ENCODE measurements at places on chromosomes 6 and 20.

DNA sequence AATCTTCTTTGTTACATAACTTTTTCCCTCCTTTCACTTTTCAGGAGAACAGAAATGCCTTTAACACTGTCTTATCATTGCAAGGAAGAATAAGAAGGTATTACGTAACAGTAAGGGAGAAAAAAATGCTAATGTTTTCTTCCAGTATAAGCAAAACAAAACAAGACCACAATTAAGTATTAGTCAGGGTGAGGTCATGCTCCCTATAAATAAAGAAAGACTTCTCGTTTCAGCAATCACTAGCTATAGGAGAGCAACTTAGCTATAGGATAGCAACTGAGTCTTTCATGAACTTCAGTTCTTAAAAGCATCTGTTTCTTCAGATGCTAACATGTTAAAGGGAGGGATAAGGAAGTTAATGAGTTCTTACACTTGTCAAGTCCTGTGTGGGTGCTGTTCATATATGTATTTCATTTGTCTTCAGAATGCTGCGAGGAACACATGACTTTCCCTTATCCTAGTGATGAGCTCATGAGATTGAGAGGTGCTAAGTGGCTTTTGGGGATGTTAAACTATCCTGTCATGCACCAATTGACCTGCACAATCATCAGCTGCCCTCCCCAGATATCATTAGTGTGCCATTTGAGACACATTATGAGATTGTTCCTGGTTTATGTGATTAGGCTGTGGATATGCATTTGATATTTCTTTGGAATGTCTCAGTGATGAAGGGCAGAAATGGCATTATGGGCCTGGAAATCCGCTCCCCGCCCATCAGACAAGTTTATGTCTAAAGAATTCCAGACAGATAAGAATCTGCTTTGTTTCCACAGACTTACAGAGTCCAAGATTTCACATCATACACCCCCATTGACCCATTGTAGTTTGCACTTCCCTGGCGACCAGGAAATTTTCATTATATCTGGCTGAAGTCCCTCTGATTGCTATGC, 37.5 kb downstream of the LAMA4 start:
- no peak for DNase-seq

GRCh38 chr6:134449781-134450180, 131.9 kb upstream of the SGK1 start:
- DNase-seq, result no peak

DNA sequence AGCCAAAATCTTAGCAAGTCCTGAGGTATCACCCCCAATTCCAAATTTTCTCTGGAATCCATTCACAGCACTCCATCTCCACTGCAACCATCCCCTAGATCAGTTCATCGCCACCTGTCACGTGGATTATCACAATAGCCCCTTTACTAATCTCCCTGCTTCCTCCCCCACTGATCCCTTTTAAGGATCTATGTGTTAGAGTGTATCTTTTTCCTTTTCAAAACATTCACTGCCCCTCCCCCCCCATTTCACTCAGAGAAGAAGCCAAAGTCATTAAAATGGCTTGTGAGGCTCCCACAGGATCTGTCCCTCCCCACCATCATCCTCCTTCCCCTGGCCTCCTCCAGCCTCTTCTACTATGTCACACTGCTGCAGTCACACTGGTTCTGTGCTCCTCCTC, 18.4 kb upstream of the SPAG4 start:
- DNase-seq, result no peak

DNA sequence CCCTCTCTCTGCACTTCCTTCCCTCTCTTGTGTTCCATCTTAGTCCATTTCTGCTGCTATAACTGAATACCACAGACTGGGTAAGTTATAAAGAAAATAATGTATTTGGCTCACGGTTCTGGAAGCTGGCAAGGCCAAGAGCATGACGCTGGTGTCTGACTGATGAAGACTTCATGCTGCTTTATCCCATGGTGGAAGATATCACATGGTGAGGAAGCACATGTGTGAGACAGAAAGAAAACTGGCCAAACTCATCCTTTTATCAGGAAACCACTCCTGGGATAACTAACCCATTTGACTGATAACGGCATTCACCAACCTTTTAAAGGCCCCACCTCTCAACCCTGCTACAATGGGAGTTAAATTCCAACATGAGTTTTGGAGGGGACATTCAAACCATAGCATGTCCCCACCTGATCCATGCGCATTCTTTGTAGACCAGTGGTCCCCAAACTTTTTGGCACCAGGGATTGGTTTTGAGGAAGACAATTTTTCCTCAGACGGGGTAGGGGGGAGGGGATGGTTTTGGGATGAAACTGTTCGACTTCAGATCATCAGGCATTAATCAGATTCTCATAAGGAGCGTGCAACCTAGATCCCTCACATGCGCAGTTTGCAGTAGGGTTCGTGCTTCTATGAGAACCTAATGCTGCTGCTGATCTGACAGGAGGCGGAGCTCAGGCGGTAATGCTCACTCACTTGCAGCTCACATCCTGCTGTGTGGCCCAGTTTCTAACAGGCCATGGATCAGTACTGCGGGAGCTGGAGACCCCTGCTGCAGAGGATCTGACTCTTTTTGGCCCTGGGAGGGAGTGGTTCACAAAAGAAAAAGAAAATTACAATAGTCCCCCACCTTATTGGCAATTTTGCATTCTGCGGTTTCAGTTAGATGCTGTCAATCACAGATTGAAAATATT, 71.7 kb upstream of the RNF24 start:
- DNase-seq, result no peak

GRCh38 chr20:56205346-56205745, 43.2 kb upstream of the MC3R start:
- DNase-seq, result no peak

DNA sequence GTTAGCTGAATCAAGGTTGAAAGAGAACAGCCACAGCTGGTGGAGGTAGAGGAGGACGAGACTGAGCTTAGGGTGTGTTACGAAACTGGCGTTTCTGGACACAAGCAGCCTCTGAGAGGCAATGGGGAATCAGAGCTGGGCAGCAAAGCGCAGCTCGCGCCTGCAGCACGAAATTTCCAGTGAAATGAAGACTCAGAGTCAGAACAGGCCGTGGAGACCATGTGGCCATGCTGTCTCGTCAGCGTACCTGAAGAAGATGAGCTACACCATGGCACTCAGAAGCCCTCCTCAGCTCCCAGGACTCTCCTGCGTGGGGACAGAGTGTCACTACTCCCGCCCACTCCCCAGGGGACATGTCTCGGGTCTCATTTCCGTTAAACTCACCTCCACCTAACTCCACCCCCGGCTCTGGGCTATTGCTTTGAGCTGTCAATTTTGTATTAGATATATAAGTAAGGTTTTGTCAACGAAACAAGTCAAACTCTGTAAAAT, 256.9 kb downstream of the ERMARD start:
- no peak for DNase-seq

DNA sequence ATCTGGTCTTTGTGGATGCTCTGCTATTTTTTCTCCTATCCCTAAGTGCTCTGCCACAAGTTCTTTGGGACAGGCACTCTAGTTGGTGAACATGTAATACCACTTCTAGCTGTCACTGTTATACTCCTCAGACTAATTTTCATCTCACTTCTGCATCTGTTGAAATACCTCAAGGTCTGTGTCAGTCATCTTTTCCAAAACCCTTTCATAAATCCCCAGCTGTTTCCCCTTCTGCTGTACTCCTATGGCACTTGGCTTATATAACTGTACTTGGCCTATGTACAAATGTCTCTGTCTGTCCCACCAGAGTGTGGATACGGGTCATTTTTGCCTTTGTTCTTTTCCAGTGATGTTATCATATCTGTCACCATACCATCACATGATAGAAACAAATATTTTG, 124.2 kb downstream of the FHL5 start:
- no peak for DNase-seq

GRCh38 chr6:87654875-87655454, 47.1 kb downstream of the AKIRIN2 start:
- no peak for DNase-seq

GRCh38 chr6:144519426-144519825, 234.3 kb downstream of the UTRN start:
- no peak for DNase-seq

DNA sequence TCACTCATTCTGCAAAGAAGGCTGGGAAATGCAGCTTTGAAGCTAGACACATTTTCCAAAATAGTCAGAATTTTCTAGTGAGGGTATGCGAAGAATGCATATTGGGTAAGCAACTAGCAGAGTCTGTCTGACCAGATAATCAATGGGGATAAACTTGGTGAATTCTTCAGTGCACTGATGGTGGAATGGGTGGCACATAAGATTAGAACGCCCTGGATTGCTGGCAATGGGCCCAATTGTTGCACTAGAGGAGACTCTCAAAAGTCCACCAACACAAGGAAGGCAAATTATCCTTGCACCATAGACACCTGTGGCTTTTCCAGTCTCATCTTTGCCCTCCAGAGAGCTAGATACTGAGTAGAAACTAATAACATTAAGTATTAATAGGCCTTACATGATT, 167.6 kb downstream of the PTPRT start:
- DNase-seq, result no peak

GRCh38 chr20:9923648-9924047, 84.8 kb upstream of the PAK5 start:
- no peak for DNase-seq

DNA sequence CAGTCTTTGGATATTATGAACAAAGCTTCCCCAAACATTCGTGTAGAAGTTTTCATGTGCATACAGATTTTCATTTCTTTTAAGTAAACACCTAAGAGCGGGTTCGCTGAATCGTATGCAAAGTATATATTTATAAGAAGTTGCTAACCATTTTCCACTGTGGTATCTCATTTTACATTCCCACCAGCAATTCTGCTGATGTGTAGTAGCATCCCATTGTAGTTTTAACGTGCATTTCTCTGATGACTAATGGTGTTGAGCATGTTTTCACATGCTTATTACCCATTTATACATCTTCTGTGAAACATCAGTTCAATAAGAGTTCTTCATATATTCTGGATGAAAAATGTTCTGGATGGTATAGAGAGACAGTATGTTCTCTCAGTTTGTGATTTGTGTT, 97.4 kb downstream of the IYD start:
- DNase-seq, result no peak

GRCh38 chr6:34176261-34177031, 30.6 kb upstream of the GRM4 start:
- DNase-seq, result no peak

DNA sequence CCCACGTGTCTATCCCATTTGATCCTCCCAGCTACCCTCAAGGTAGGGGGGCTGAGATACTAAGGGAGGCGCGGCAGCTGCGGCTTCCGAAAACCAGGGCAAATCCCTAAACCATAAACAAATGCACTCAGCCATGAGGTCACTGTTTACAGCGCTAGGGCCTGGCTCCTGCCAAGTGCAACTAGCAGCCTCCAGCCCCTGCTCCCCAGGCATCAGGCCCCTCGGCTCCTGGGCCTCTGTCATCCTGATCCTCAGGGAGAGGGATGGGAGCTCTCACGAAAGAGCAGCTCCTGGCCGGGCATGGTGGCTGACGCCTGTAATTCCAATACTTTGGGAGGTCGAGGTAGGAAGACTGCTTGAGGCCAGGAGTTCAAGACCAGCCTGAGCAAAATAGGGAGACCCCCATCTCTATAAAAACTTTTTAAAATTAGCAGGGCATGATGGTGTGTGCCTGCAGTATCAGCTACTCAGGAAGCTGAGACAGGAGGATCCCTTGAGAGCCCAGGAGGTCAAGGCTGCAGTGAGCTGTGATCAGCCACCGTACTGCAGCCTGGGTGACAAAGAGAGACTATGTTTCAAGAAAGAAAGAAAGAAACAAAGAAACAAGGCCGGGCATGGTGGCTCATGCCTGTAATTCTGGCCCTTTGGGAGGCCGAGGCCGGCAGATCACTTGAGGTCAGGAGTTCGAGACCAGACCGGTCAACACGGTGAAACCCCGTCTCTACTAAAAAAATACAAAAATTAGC, 42.5 kb upstream of the TLDC2 start:
- no peak for DNase-seq

- no peak for DNase-seq
Observed at GRCh38 chr6:4402477-4402976, 267.2 kb upstream of the ECI2 start.

- no peak for DNase-seq
Observed at GRCh38 chr6:136706430-136706829, 85.8 kb downstream of the MAP3K5 start.
